EH (cell line): ENCODE measurements at places on chromosomes 12 and 14.
A peak's percentile ranks its signal among the peaks of the same experiment; 100 is the strongest.

- peak; percentile 18 for DNase-seq
Observed at GRCh38 chr12:30989754-30990153, 63.2 kb downstream of the TSPAN11 start.

DNA sequence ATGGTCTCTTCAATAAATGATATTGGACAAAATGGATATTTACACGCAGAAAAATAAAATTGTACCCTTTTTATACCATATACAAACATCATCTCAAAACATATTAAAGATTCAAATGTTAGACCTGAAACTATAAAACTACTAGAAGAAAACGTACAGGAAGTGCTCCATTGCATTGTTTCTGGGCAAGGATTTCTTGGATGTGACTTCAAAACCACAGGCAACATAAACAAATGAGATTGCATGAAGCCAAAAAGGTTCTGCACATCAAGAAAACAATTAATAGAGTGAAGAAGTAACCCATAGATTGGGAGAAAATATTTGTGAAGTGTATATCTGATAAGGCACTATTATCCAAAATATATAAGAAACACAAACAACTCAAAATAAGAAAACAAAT lies 812.4 kb downstream of the NRXN3 start:
- DNase-seq = peak; percentile 46

DNA sequence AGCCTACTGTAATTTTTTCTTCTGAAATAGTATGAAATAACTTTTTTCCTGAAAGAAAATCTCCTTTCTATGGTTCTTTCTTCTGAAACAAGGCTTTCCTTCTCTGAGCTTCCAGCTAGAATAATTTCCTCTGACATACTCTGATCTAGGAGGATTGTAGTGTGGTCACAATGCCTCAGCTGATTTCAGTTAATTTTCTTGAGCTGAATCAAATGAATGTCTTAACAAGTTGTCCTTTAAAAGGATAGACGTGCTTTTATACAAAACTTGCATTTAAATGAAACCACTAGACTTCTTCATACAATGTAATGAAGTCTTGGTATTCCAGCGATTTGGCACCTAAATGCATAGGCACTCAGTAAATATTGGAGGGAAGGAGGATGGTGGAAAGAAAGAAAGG lies 94.4 kb downstream of the BICD1 start:
- no peak for DNase-seq

GRCh38 chr12:28232211-28232928 lies 42.1 kb downstream of the CCDC91 start:
- no peak for DNase-seq

- DNase-seq = no peak
Observed at GRCh38 chr14:35250319-35250718, 41.9 kb upstream of the PSMA6 start.

DNA sequence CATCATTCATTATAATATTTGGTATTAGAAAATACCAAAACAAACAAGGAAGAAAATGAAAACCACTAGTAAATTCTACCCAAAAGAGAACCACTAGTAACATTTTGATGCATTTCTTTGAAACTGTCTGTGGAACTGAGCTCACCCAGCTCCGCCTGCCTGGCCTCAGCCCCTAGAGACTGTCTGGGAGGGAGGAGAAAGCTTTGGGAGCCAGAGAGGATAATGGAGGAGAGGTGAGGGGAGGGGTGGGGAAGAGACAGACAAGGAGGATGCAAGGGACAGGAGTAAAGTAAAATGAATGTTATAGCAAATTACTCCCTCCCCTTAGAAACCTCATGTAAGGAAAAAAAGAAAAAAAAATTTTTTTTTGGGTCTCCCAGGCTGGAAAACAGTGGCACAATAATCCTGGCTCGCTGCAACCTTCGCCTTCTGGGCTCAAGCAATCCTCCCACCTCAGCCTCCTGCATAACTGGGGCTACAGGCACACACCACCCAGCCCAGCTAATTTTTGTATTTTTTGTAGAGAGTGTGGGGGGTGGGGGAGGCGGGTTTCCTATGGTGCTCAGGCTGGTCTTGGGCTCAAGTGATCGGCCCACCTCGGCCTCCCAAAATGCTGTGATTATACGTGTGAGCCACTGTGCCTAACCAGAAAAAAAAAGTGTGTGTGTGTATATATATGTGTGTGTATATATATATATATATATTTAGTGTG lies 3.2 kb upstream of the MMP19 start:
- no peak for DNase-seq

- DNase-seq = no peak
Observed at GRCh38 chr12:34603382-34604035, 581.2 kb downstream of the ALG10 start.

- DNase-seq = peak; percentile 79
Observed at GRCh38 chr14:42192738-42193653, 586.3 kb downstream of the LRFN5 start.

DNA sequence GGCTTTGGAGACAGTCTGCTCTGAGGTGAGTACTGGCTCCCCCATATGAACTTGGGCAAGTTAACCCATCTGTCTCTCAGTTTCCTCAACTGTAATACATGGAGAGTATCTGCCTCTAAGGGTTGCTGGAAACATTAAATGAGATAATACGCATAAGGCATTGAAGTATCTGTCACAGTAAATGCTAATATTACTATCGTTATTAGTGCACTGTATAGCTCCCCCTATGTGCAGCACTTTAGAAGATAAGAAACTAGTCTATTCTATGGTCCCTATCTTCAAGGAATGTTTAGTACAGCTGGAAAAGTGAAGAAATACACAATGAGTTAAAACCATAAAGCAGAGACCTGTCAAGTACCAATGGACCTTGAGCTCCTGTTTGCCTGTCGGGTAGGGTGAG lies 51.7 kb upstream of the CFL2 start:
- DNase-seq = no peak

- DNase-seq = no peak
Observed at GRCh38 chr12:54160769-54161480, 27.9 kb downstream of the SMUG1 start.
